ENCODE measurements at places on chromosomes 16 and 17.

DNA sequence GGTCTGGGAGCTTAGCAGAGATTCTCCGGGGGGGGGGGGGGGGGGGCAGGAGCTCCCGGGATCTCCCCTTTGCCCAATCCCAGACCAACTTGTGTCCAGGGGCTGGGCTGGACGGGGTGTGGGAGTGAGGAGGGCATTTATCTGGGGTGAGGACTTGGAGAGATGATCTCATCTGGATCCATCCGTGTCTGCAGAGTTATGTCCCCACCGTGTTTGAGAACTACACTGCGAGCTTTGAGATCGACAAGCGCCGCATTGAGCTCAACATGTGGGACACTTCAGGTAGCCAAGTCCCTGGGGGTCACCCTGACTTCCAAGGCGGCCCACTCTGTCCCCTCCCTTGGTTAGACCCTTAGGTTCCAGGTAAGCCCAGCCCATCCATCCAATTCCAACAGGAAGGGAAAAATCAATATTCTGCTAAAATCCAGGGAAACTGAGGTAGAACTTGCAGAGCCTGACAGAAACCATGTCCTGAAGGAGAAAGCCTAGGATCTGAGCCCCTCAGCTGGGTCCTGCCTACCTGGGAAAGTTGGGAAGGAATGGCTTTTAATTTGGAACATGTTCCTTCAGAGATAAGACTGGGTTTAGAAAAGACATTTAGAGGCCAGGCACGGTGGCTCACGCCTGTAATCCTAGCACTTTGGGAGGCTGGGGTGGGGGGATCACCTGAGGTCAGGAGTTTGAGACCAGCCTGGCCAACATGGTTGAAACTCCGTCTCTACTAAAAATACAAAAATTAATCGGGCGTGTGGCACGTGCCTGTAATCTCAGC lies 921 bp downstream of the RND2 start:
- no peak for DNase-seq

DNA sequence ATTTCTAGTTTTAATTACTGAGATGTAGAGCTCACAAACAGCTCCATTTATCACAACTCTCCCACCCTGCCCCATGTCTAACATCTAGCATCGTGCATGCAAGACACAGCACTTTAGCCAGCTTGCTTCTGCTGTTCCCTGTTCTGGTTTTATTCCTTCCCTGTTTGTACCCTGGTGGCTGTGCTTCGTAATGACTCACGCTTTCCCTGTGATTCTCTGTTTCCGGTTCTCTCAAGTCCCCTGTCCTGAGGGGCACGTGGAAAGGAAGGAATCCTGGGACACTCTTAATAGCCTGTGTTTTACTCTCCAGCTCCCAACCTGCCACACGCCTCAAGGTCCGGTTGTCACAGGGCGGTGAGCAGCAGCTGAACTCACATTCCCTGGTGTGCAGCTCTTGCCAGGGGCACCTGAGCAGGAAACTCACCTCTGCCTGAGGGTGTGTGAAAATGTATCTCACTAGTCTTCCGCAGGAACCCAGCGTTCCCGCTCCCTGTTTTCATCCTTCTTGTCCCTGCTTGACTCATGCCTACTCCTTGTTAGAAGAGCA lies 10.6 kb downstream of the SHISA6 start:
- DNase-seq: no peak

- no peak for DNase-seq
These were observed 868 bp downstream of the MED13 start for GRCh38 chr17:62064029-62064790.

DNA sequence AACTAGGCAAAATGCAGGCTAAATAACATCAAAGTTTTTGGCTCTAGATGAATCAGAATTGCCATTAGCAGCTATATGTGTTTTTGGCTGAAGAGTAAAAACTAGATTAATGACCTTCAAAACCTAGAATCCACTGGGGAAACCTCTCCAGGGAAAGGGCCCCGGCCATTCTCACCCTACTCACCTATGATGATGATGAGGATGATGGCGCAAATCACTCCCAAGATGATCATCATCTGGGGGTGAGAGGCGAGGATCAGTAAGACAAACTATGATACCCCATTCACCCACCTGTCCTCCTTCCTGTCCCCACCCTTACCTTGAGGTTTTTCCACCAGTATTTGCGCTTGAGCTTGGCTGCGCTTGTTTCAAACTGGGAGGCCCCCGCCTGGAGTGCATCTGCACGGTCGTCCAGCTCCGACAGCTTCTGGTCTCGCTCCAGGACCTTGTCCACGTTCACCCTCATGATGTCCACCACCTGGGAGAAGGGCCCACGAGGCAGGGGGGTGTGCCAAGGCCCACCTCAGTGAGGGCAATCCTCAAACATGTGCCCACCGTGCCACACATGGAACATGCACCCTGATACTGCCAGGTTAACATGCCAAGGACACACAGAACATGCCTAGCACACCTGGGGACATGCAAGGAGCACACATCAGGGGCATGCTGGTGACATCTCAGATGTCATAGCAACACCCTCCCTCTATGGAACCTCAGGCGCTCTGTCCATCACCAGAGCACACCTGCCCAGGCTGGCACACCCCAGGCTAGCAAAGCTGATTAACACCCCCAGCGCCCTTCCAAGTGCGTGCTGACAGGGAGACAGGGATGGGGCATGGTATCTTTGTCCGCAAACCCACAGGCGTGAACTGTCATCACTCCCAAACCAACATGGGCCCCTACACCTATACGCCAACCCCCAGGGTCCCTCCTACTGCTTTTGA lies 1.2 kb downstream of the VAMP2 start:
- no peak for DNase-seq

GRCh38 chr16:48556913-48557351 lies 53.0 kb downstream of the N4BP1 start:
- no peak for DNase-seq

- no peak for DNase-seq
These were observed 119.2 kb upstream of the NETO2 start for GRCh38 chr16:47262938-47263337.

GRCh38 chr17:40813804-40814203 lies 8.6 kb downstream of the KRT10 start:
- DNase-seq: no peak

GRCh38 chr17:49928126-49928800 lies 40.7 kb upstream of the DLX4 start:
- DNase-seq: no peak

Measured in esophagus squamous epithelium (tissue), 5 donors.